NCI-H774 (cell line): ENCODE measurements at places on chromosomes 1 and 21.

- no peak for DNase-seq
These were observed 155.8 kb upstream of the BRINP3 start for GRCh38 chr1:190633488-190633887.

- DNase-seq: no peak
These were observed 22.7 kb upstream of the IFNGR2 start for GRCh38 chr21:33380483-33380998.

DNA sequence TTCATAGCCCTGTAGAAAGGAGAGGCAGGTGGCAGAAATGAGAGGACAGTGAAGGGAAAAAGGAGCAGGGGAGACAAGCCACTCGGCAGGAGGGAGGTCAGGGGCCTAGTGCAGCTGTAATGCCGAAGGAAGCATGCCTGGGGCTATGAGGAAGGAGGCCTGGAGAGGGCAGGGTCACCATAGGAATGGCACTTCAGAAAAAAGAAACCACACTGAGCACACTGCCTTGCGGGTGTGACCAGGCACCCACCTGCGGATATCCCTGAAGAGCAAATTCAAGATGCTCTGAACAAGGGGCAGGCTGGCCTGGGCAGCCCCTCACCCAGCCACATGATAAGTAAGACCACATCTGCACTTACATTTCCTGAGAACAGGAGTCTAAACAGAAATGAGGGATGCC lies 104.7 kb downstream of the JAK1 start:
- no peak for DNase-seq

- no peak for DNase-seq
These were observed 30.5 kb downstream of the SOX13 start for GRCh38 chr1:204103431-204103741.

GRCh38 chr1:66323958-66324625 lies 209.9 kb upstream of the SGIP1 start:
- DNase-seq: no peak

GRCh38 chr1:104265163-104265562 lies 515.5 kb downstream of the AMY1C start:
- no peak for DNase-seq

GRCh38 chr21:42233067-42233961 lies 14.4 kb downstream of the ABCG1 start:
- no peak for DNase-seq

DNA sequence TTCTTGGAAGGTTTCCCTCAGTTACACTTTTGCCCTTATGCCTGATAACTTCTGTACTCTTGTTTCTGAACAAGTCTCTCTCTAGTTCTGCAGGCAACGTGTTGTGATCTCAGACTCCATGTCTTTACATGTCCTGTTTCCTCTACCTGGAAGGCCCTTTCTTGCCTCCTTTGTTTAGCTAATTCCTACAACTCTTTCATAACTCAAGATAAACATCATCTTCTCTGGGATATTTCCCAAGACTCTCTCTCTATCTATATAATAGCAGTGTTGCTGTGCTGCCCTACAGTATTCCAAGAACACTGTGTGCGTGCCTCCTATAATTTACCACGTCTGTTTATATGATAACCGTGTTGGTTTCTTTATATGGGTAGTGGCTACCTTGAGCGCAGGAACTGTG lies 47.8 kb downstream of the CHRM3 start:
- DNase-seq: no peak

GRCh38 chr1:1120866-1121591 lies 5.1 kb upstream of the C1orf159 start:
- DNase-seq: peak; percentile 43

GRCh38 chr1:159881622-159882526 lies 18.1 kb downstream of the CFAP45 start:
- peak; percentile 67 for DNase-seq

DNA sequence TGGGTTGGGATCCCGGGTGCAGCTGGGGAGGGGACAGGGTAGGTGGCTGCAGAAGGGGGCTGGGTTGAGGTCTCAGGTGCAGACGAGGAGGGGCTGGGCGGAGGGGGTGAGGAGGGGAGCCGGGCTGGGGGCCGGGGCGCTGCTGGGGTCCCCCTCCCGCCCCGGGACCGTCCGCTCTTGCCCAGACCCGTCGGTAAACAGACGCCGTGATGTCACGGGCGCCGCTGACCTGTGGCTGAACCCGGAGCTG lies 22.3 kb downstream of the DHRS3 start:
- DNase-seq: no peak

DNA sequence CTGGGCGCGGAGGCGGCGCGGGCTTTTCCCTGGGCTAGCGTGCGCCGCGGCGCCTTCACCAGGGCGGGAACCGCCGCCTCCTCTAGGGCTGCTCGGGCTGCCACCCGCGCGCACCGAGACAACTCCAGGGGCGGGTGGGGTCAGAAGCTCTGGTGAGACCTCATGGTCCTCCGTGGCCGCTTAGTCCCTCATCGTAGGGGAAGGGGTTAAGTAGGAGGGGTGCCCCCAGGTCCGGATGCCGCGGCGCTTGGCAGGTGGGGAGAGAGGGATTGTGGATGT lies 559 bp downstream of the SERTAD4 start:
- DNase-seq: no peak

GRCh38 chr1:108077991-108078390 lies 113.0 kb upstream of the VAV3 start:
- DNase-seq: no peak
